ENCODE measurements at places on chromosomes 4 and X. TPM values are rescaled to one million over a fixed set of nuclear protein-coding genes. Genes with fewer than 3 reads are reported as not detected.

The EPHA5 gene
- total RNA-seq, result under 0.01 TPM

The GPM6B gene
- total RNA-seq, result 9.4 TPM

The OPN1LW gene
- total RNA-seq, result not detected

The ARX gene
- total RNA-seq, result not detected

The SPANXA2 gene
- not detected for total RNA-seq

The FGF13 gene
- total RNA-seq, result not detected

The INPP4B gene
- total RNA-seq, result 6.9 TPM

The RNF128 gene
- total RNA-seq, result 0.17 TPM

The ZGRF1 gene
- total RNA-seq, result 7.7 TPM

The SPP1 gene
- not detected for total RNA-seq

The CXCL8 gene
- total RNA-seq, result 5.6 TPM

The FTHL17 gene
- not detected for total RNA-seq

The RPS6KA6 gene
- 0.74 TPM for total RNA-seq

The S100G gene
- not detected for total RNA-seq

The GAGE12E gene
- not detected for total RNA-seq

The TCEAL1 gene
- total RNA-seq, result 10.3 TPM

The RIBC1 gene
- total RNA-seq, result 0.15 TPM

The SGCB gene
- total RNA-seq, result 16.4 TPM

The MAMLD1 gene
- 1.2 TPM for total RNA-seq

The ASMT gene
- not detected for total RNA-seq

The TLR1 gene
- total RNA-seq, result 0.84 TPM

The HPSE gene
- 0.59 TPM for total RNA-seq

The TRIM60 gene
- not detected for total RNA-seq

The GASK1B gene
- total RNA-seq, result 3.9 TPM

The PF4V1 gene
- total RNA-seq, result not detected

The CPE gene
- 11.6 TPM for total RNA-seq

The FAM47E gene
- total RNA-seq, result 0.15 TPM

The SERPINA7 gene
- not detected for total RNA-seq

The MAGED4B gene
- total RNA-seq, result 36.6 TPM

The ERAS gene
- total RNA-seq, result not detected

The HDAC6 gene
- total RNA-seq, result 42.8 TPM

The PDZD4 gene
- 0.50 TPM for total RNA-seq

The BLOC1S4 gene
- 22.1 TPM for total RNA-seq

The SGMS2 gene
- total RNA-seq, result 43.1 TPM

The CFP gene
- total RNA-seq, result under 0.01 TPM

The AWAT2 gene
- not detected for total RNA-seq

The LETM1 gene
- total RNA-seq, result 48.3 TPM

The SRPX2 gene
- 32.4 TPM for total RNA-seq

The TLR8 gene
- not detected for total RNA-seq

The IL13RA2 gene
- not detected for total RNA-seq

The GAGE12H gene
- total RNA-seq, result not detected

The ARMCX2 gene
- 63.5 TPM for total RNA-seq

The ANKRD50 gene
- 6.7 TPM for total RNA-seq

The TEC gene
- 0.59 TPM for total RNA-seq

The TEX13B gene
- total RNA-seq, result not detected

The TGIF2LX gene
- not detected for total RNA-seq

The CPXCR1 gene
- total RNA-seq, result not detected

The NXF2 gene
- total RNA-seq, result not detected

The TMEM154 gene
- total RNA-seq, result 6.2 TPM
